ENCODE measurements at places on chromosomes 7 and 10. TPM values are rescaled to one million over a fixed set of nuclear protein-coding genes. Genes with fewer than 3 reads are reported as not detected.

Gene ADCY1
- 0.62 TPM for total RNA-seq

Gene SPDYE2B
- total RNA-seq, result not detected

Gene IMPDH1
- total RNA-seq, result 49.3 TPM

Gene NEBL
- 6.5 TPM for total RNA-seq

Gene MRLN
- total RNA-seq, result not detected

Gene TMEM248
- total RNA-seq, result 118 TPM

Gene CUZD1
- 1.4 TPM for total RNA-seq

Gene AKR1C2
- total RNA-seq, result 18.7 TPM

Gene MOGAT3
- total RNA-seq, result not detected

Gene FZD1
- 19.3 TPM for total RNA-seq

GRCh38 chr7:91181949-91182348 lies 82.3 kb upstream of the FZD1 start:
- ATAC-seq, result no peak

GRCh38 chr7:149285603-149286002 lies 23.6 kb downstream of the ZNF783 start:
- peak; percentile 4 for ATAC-seq

Measured in gastroesophageal sphincter (tissue), 4 donors.